ENCODE measurements at places on chromosomes 5 and 9.

- no peak for ATAC-seq
These were observed 170.1 kb upstream of the S1PR3 start for GRCh38 chr9:88821033-88821745.

GRCh38 chr5:72281764-72282499 is 38.1 kb downstream of the MRPS27 start:
- no peak for ATAC-seq

GRCh38 chr5:161934486-161934885 is 86.6 kb downstream of the GABRA1 start:
- no peak for ATAC-seq

GRCh38 chr9:116042321-116042720 is 111.3 kb upstream of the PAPPA start:
- no peak for ATAC-seq

GRCh38 chr9:22975951-22976350 is 529.3 kb downstream of the DMRTA1 start:
- no peak for ATAC-seq

GRCh38 chr5:135139381-135140134 is 105.5 kb upstream of the PITX1 start:
- peak; percentile 52 for ATAC-seq

DNA sequence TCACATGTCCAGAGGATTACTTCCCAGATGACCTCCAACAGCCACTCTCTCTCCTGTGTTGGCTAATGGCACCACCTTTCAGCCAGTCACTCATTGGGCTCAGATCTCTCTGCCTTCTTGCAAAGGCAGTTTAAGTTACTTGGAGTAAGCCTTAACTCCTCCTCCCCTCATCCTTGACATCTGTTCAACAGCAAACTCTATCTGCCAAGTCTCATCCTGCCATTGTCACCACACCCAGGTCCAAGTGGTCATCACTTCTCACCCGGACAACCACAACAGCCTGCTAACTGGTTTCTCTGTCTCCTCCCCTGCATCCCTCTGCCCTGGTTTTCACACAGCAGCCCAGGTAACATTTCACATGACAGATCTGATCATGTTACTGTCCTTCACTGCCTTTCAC is 58.5 kb downstream of the DCP2 start:
- ATAC-seq: no peak

DNA sequence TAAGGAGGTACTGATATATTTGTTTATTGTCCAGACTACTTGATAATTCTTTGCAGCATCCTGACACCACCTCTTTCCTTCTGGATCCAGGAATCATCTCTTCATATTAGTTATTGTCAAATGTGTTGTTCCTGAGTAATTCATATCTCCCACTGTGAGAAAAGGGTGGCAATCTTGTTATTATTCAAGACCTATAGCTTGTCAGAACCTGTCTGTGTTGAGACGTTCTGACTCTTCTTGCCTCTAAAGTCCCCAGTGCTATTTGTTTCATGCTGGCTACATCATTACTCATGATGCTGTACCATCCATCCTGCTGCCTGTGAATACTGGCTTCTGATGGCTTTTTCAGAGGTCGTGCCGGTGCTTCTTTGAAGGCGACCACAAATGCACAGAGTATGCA is 68.7 kb upstream of the TAF11L2 start:
- ATAC-seq: no peak

All from esophagus mucosa (tissue), 1 donor.